Activated CD8-positive, alpha-beta memory T cell treated with anti-CD3 and anti-CD28 coated beads for 1 hour (primary cell): ENCODE measurements at places on chromosomes 6 and 20.

- DNase-seq, result no peak
Measured at GRCh38 chr6:89035252-89036101, 45.1 kb upstream of the PNRC1 start.

DNA sequence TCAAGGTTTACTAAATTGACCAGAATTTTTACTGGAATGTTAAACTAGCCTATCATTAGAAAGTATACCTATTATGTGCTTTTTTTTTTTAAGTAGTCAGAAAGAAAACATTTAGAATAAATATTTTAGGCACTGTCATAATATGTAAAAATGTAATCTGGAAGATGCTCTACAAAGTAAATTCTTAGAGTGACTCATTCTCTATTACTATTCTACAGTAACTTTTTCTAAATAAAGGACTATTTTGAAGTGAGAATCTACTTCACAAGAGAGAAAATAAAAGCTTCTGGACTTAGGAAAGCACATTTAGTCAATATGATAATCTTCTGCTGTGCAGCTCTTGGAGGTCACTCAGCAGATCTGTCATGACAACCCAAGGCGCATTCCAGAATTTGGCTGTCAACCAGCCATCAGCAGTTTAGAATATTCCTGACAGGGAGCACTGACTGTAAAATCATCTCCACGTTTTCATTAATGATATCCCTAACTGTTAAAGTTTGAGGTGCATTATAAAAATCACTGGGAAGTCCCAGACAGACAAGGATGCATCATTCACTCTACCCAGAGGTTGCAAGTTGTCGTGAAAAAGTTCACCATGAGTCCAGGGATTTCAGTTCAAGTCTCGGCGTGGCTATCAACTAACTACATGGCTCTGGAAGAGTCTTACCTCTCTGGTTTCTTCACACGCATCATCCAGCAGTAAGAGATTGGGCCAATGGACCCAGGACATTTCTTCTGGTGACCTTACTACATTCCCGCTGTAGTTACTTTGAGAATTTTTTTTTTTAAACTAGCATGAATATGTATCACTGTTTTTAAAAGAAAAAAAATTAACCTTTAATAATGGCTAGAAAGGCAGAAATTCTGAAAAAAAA lies 374.9 kb downstream of the GJA1 start:
- no peak for DNase-seq

- DNase-seq, result no peak
Measured at GRCh38 chr6:105676857-105677256, 274.0 kb upstream of the PREP start.

DNA sequence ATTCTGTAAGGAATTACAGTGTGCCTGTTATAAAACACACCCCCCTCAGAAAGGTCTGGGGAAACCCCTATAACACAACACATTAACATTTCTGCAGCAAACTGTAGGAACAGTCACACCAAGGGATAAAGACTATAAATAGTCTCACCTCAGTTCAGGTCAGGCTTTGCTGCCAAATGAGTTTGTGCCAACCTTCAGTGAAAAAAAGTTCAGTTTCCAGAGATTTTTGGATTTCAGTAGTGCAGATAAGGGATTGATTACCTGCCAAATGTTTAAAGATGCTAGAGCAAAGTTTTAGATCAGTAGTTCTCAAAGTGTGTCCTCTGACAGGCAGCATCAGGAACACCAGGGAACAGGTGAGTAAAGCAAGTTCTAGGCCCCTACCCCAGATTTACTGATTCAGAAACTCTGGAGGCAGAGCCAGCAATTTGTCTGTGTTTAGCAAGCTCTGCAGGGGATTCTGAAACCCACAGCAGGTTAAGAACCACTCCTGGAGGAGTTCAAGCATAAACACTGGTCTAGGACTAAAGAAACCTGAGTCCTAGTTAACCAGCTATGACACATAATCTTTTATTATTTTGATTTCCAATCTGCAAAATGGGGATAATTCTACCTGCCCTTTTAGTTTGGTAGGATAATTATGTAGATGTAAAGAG lies 111.0 kb downstream of the RCAN2 start:
- DNase-seq, result no peak

DNA sequence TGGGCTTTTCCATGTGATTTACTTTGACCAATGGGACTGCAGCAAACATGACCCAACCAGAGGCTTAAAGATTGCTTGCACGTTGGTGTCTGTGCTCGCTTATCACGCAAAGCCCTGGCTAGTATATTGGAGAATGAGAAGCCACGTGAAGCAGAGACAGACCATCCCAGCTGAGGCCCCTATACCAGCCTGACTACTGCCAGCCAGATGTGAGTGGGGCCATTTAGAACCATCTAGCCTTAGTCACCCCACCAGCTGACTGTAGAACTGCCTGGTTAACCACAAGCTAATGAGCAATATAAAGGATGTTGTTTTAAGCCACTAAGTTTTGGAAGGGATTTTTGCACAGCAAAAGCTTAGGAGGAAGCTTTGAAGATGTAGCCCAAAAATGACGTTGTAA lies 74.5 kb downstream of the MACROD2 start:
- no peak for DNase-seq

DNA sequence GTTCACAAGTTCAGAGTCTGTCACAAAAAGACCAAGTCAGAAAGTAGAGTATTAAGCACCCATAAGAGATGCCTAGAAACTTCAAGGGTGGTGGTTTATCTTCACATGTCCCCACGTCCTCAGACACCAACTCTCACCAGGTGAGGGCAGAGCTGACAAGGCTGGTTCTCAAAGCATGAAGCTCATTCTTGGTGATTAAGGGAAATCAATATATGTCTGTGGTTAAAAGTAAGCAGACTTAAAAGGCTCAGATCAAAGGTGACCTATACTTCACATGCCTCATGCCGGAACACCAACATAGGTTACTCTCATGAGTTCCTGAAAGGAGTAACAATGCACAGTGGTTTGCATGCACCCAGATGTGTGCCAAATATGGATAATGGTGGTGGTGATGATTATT lies 27.0 kb downstream of the IL17A start:
- no peak for DNase-seq

GRCh38 chr6:24959319-24959718 lies 23.6 kb upstream of the RIPOR2 start:
- DNase-seq, result no peak

DNA sequence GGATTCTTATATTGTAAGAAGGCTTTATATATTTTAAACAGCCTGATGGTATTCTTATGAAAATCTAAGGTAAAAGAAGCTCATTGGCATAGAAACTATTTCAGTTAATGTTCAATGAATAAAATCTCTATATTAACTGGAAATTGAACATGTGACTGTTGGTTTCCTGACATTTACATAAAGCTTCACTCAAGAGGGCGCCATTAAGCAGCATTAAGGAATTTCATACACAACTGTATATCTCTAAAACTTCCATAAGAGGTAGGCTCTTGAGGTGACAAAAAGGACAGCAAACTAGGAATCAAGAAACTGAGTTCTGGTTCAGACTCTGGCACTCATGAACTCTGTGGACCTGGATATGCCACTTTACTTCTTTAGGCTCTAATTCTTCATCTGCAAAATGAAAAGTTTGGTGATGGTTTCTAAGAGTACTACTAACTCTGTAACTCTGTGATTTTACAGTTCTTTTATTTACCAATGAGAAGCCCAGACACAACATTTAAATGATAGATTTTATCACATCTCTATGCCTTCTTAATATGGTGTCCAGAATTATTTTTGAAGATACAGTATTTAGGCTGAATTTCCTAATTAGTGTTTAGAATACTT lies 147.5 kb downstream of the FLRT3 start:
- DNase-seq, result no peak

DNA sequence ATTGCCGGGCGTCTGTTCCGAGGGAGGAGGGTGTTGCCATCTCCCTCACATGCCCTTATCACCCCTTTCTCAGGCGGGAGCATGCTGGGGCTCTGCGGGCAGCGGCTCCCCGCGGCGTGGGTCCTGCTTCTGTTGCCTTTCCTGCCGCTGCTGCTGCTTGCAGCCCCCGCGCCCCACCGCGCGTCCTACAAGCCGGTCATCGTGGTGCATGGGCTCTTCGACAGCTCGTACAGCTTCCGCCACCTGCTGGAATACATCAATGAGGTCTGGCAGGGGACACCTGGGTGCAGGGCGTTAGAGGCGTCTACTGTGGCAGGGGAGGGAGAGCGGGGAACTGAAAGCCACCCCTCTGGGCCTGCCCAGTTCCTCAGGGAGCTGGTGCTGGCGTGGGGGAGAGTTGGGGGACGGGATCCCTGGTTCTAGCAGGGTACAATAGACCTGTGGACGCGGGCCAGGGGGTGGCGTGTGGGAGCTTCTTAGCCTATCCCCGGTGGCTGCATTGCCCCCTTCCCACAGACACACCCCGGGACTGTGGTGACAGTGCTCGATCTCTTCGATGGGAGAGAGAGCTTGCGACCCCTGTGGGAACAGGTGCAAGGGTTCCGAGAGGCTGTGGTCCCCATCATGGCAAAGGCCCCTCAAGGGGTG lies 697 bp downstream of the PPT2 start:
- DNase-seq, result no peak

DNA sequence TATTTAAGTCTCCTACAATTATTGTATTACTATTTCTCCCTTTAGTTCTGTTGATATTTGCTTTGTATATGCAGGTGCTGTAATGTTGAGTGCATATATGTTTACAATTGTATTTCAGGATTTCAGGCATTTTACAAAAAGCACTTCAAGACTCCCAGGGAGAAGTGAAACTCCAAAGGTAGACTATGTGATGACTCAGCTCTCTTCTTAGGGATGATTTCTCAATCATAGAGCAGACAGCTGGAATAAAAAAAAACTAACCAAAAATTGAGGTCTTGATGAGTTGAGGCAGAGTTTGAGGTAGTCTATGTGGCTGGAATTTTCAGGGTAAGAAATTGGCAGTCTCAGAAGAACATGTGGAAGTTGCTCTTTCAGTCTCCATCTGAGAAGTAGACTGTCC lies 786.1 kb downstream of the TFAP2A start:
- no peak for DNase-seq

DNA sequence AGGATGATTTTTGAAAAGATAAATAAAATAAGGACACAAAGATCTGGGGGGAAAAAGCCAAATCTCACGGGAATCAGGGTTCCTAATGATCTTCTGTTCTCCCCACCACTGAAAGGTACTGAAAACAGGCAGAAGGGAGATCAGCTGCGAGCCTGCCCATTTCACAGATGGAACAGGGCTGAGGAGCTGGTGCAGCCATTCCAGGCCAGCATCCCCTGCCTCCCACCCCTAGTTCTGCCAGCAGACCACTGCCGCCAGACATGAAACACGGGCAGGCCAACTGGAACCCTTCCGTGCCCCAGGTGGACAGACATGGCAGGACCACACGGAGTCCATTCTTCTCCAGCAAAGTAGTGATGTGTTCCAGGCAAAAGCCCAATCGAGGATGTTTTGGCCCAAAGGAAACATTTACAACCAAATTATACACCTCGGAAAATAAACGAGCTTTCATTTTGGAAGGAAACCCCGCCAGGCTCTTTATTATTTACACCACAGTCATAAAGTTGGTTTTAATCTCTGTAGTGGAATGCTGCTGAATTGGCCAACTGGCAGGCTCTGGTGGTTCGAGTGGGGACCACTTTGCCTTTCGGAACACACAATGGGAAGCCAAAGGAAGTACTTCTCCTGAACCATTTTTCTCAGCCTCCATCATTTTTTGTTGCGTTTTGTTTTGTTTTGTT lies 28.2 kb downstream of the ISM1 start:
- DNase-seq, result no peak

DNA sequence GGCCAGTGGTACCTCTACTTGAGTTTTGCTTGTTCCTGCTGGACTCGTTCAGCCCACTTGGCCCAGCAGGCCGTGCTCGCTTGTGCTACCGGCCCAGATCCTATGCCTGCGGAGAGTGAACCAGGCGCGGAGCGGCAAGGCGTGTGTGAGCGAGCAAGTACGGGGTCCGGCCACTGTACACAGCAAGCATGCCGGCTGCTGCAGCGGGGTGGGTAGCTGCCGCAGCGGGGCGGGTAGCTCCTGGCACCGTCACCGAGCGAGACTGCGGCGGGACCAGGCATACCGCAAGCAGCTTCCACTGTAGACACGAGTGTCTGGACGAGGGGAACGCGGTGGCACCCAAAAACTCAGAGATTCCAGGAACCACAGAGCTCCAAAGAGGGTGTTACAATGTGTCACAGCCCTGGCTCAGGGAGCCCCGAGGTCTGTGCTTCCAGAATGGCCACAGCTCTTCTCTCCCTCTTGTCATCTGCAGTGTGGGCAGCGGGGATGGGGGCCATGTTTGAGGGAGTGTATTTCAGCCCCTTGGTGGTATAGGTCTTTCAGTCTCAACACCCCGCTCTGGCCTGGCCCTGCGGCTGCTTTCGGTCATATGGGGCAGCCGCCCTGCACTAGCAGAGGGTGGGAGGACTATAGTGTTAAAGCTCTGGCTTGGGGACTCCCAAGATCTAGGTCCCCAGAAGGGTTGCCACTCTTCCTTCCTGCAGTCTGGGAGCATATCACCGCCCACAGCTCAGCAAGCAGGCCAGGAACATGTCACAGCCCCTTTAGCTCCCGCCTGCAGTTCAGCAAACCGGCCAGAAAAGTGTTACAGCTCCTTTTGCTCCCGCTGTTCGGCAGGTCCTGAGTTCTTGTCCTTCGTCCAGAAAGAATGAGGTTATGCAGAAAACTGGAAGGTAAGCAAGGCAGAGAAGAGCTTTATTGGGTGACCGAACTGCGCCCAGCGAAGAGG lies 6.1 kb upstream of the RWDD1 start:
- no peak for DNase-seq

GRCh38 chr6:37862992-37863391 lies 43.5 kb downstream of the ZFAND3 start:
- no peak for DNase-seq

DNA sequence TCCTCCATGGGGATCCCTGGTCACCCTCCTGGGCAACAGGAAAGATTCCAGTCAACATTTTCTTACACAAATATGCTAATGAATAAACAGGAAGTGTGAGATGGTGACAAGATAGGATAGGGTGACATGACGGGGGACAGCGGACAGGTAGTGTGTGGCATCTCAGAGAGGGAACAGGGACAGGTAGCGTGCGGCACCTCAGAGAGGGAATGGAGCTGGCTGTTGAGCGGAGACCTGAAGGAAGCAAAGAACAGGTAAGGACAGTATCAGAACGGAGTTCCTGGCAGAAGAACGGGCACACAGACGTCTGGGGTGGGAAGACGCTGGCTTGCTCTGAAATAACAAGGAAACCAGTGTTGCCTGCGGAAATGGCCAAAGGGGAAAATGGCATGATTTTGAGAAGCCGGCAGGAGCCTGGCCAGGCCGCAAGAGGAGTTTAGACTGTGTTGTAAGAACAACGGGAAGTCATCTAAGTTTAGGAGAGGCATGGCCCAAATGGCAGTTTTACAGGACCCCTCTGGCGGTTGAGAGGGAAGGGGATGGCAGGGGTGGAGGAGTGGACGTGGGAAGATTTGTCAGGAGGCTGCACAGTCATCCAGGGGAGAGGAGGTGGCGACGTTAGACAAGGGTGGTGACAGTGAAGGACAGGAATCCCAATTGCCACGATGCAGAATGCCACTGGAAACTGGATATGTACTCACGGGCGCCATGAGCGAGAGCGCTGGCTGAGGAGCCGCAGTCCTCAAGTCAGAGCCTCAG lies 111.6 kb downstream of the JPH2 start:
- DNase-seq, result no peak

- no peak for DNase-seq
Measured at GRCh38 chr6:105897131-105897530, 189.0 kb upstream of the PRDM1 start.
